ENCODE measurements at places on chromosomes 16 and 17. TPM values are rescaled to one million over a fixed set of nuclear protein-coding genes. Genes with fewer than 3 reads are reported as not detected.

- H3K27me3 ChIP-seq = no peaks in the 10 kb centered on the region
- no peaks in the 10 kb centered on the region for H3K36me3 ChIP-seq
- DNase-seq = no peak
- H3K4me3 ChIP-seq = no peak overlapping the region
Observed at GRCh38 chr17:7817643-7817964, 16.4 kb upstream of the KDM6B start.

DNA sequence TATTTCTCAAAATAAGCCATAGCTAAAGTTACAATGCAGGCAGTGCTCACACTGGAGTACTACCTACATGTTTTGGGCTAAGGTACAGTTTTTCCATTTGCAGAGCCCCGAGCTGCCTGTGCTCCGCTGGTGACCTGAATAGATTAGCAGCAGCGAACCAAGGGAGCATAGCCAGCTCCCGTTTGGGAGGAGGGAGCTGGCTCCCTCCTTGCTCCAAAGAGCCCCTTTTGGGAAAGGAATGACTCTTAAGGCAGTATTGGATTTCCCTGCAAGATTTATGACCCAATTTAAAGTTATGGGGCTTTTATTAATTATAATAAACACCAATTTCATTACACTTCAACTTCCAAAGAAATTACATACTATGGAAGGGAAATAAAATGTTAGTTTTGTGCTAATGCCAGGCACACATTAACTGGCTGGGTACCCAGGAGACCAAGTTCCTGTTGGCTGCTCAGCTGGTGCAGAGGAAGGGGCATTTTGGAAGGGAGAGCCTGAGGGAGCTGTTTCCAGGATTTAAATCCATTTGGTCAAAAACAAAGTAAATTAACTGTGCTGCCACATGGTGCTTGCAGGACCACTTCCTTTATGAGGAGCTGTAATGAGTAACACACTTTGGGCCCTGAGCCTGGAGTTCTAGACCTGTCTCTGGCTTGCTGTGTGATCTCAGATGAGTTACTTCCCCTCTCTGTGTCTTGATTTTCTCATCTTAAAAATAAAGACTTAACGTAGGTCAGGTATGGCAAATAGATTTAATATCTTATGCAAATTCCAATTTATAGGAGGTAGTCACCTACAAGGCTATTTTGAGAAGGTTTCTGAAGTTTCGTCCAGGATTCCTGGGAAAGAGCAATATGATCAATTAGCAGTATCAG lies 362.1 kb upstream of the CCL2 start:
- H3K4me3 ChIP-seq = no peak overlapping the region
- no peaks in the 10 kb centered on the region for H3K27me3 ChIP-seq
- no peaks in the 10 kb centered on the region for H3K4me1 ChIP-seq

DNA sequence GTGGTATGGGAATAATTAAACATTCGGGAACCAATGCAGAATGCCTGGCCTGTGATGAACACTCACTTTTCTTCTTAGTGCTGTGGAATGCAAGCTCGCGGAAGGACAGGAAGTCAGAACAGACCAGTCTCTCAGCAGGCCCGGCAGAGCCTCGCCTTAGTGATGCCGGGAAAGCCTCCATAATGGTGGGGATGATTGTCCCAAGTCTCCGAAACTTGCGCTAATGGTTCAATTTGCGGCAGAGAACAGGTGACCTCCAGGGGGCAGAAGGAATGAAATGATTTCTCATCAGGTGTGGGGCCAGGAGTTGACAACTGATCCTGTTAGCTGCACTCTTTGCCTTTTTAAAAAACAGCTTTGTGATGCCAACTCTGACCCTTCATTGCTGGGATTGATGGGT lies 170.6 kb downstream of the GSG1L start:
- no peaks in the 10 kb centered on the region for H3K4me1 ChIP-seq
- H3K27ac ChIP-seq = no peak overlapping the region
- no peak for DNase-seq
- no peak overlapping the region for H3K4me3 ChIP-seq
- no peaks in the 10 kb centered on the region for H3K27me3 ChIP-seq

DNA sequence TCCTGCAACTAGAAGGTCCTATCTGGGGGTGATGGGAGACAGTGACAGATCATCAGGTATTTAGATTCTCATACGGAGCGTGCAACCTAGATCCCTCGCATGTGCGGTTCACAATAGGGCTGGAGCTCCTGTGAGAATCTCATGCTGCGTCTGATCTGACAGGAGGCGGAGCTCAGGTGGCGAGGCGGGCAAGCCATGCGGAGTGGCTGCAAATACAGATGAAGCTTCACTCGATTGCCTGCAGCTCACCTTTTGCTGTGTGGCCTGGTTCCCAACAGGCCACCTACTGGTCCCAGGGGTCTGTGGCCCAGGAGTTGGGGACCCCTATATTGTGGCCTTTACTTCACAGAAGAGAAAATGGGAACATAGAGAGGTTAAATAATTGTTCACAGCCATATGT lies 200.4 kb downstream of the IRF8 start:
- no peak overlapping the region for H3K4me3 ChIP-seq
- no peak for DNase-seq
- no peaks in the 10 kb centered on the region for H3K36me3 ChIP-seq
- H3K4me1 ChIP-seq = no peaks in the 10 kb centered on the region
- H3K27me3 ChIP-seq = no peaks in the 10 kb centered on the region

DNA sequence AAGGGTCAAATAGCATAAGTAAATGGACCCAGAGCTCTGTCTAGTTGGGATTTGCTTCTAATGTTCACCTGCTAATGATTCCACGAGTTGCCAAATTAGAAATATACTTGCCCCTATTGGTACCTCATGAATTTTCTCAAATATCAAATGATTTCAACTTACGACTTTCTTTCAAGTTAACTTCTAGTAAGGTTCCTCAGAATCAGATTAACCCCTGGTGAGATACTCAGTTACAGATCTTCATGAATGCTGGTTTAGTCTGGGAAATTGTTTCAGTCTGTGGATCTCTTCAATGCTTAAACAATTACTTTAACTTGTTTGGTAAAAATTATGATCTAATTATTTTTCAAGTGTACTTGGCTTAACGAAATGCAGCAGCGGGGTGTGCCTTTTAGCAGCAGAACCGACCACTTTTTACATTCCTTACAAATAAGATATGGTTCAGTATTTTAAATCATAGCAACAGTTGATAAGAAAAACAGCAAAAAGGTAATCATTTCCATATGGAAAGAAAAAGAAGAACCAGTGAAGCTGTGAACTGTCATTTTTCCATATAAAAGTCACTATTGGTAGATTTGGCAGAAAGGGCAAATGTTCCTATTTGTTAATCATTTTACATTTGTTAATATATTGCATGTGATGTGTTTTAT lies 34.5 kb downstream of the TUBD1 start:
- H3K27ac ChIP-seq = no peak overlapping the region
- no peaks in the 10 kb centered on the region for H3K27me3 ChIP-seq
- peaks cover 5% of the 10 kb centered on the region for H3K36me3 ChIP-seq
- no peak for DNase-seq
- H3K4me3 ChIP-seq = no peak overlapping the region

GRCh38 chr17:39341541-39341940 lies 59.9 kb downstream of the FBXL20 start:
- DNase-seq = no peak
- H3K4me3 ChIP-seq = no peak overlapping the region
- H3K36me3 ChIP-seq = peaks cover 6% of the 10 kb centered on the region
- H3K27ac ChIP-seq = no peak overlapping the region
- H3K27me3 ChIP-seq = no peaks in the 10 kb centered on the region

GRCh38 chr17:57713140-57713539 lies 32.0 kb downstream of the CCDC182 start:
- DNase-seq = no peak
- H3K27me3 ChIP-seq = no peaks in the 10 kb centered on the region
- H3K36me3 ChIP-seq = no peaks in the 10 kb centered on the region
- no peak overlapping the region for H3K4me3 ChIP-seq

- H3K27me3 ChIP-seq = no peaks in the 10 kb centered on the region
- H3K4me1 ChIP-seq = no peaks in the 10 kb centered on the region
- no peak overlapping the region for H3K4me3 ChIP-seq
Observed at GRCh38 chr17:17877529-17878358, 41.0 kb upstream of the SREBF1 start.

- H3K27ac ChIP-seq = no peak overlapping the region
- H3K4me3 ChIP-seq = no peak overlapping the region
- H3K36me3 ChIP-seq = no peaks in the 10 kb centered on the region
- DNase-seq = no peak
Observed at GRCh38 chr16:59880611-59881010, 1146.5 kb upstream of the GOT2 start.

GRCh38 chr16:17658881-17659280 lies 188.1 kb upstream of the XYLT1 start:
- DNase-seq = no peak
- no peak overlapping the region for H3K4me3 ChIP-seq
- no peaks in the 10 kb centered on the region for H3K4me1 ChIP-seq
- no peak overlapping the region for H3K27ac ChIP-seq

GRCh38 chr16:50124769-50125168 lies 28.3 kb upstream of the TENT4B start:
- H3K27ac ChIP-seq = no peak overlapping the region
- DNase-seq = no peak
- H3K4me3 ChIP-seq = no peak overlapping the region
- peaks cover 10% of the 10 kb centered on the region for H3K4me1 ChIP-seq
- no peaks in the 10 kb centered on the region for H3K36me3 ChIP-seq
- no peaks in the 10 kb centered on the region for H3K27me3 ChIP-seq

DNA sequence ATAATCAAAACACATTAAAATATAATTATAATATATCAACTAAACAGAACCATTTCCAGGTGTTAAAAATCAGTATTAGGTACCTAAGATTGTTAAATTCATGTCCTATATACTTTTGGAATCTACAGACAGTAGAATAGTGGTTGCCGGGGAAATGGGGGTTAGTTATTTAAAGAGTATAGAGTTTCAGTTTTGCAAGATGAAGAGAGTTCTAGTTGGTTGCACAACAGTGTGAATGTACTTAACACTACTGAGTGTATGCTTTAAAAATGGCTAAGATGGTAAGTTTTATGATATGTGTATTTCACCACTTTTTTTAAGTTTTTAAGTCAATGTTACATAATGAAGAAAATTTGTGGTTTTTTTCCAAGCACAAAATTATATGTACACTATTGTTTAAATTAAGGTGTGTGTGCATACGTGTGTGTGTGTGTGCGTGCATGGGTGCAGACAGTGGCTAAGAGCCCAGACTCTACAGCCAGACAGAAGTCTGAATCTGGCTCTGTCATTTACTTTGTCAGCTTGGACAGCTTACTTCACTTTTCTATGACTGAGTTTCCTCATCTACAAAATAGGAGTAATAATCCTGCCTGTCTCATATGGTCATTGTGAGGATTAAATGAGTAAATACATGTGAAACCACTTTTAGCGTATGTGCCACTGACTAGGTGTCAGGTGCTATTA lies 25.3 kb upstream of the PHAF1 start:
- no peaks in the 10 kb centered on the region for H3K27me3 ChIP-seq
- H3K36me3 ChIP-seq = peaks cover 6% of the 10 kb centered on the region
- no peaks in the 10 kb centered on the region for H3K4me1 ChIP-seq

- H3K27me3 ChIP-seq = no peaks in the 10 kb centered on the region
- no peak overlapping the region for H3K27ac ChIP-seq
- H3K36me3 ChIP-seq = no peaks in the 10 kb centered on the region
- no peak overlapping the region for H3K4me3 ChIP-seq
- DNase-seq = no peak
- no peaks in the 10 kb centered on the region for H3K4me1 ChIP-seq
Observed at GRCh38 chr17:9702482-9702881, 57.2 kb downstream of the USP43 start.

The GP2 gene
- not detected for total RNA-seq

The TMC7 gene
- not detected for total RNA-seq

The TMEM114 gene
- total RNA-seq = not detected

All from CD8-positive, alpha-beta memory T cell (primary cell).